ENCODE measurements at places on chromosomes 2 and 18.

- H3K27me3 ChIP-seq: no peaks in the 10 kb centered on the region
- no peak overlapping the region for H3K4me3 ChIP-seq
- DNase-seq: no peak
- peaks cover 27% of the 10 kb centered on the region for H3K36me3 ChIP-seq
- no peaks in the 10 kb centered on the region for H3K4me1 ChIP-seq
Measured at GRCh38 chr2:189477756-189478155, 36.5 kb downstream of the WDR75 start.

- no peaks in the 10 kb centered on the region for H3K36me3 ChIP-seq
- no peak overlapping the region for H3K27ac ChIP-seq
- DNase-seq: no peak
- no peak overlapping the region for H3K4me3 ChIP-seq
- peaks cover 11% of the 10 kb centered on the region for H3K4me1 ChIP-seq
Measured at GRCh38 chr2:97900806-97901205, 94.9 kb downstream of the TMEM131 start.

DNA sequence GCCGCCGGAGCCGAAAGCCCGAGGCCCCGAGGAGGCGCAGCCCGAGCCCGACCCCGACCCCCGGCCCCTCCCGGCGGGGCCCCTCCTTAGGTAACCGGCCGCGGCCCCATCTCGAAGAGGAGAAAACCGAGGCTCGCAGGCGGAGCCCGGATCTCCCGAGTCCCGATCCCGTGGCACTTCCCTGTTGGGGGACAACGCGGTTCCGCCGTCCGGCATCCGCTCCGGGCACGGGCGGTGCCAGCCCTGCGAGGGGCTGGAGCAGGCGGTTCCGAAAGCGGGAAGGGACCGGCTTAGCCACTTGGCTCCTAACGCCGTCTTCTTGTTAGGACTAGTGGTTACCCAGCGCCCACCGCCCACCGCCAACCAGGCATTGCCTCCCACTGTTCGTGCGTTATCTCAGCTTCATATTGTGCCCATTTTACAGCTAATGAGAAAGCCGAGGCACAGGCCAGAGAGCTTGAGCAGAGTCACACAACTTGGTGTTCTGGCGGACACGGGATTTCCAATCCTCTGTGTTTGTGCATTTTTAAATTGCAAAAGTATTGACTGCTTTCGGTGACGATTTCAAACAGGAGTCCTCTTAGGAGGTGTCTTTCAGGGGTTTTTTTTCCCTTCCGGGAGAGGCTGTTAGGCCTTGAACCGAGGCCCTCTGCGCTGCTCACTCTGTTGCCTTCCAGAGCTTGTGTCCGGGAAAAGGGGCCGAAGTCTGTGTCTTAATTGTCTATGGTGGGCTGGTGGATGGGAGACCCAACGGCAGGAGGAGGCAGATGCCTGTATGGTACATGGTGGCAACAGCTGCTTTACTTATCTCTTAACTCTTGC, 562 bp downstream of the CENPA start:
- H3K27me3 ChIP-seq: no peaks in the 10 kb centered on the region
- no peak for DNase-seq
- H3K4me1 ChIP-seq: peaks cover 6% of the 10 kb centered on the region
- peak overlapping the region; percentile 75 for H3K4me3 ChIP-seq
- peak overlapping the region; percentile 47 for H3K27ac ChIP-seq

DNA sequence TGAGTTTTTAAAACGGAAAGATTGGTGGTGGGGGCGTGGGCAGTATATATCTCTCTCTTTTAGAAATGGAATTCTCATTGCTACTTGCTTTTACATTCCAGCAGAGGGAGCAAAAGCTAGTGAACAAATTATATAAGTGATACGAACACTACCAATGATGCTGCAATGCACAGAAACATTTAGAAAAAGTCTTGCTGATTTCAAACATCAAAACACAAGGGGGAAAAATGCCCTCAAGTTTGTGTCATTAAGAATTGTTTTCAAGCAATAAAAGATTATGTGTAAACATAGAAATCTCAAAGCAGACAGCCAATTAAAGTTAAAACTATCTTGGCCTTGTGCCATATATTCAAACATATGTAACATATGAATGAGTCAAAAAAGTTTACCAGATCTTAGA, 296.3 kb upstream of the KCNJ3 start:
- no peaks in the 10 kb centered on the region for H3K27me3 ChIP-seq
- no peak overlapping the region for H3K27ac ChIP-seq
- H3K36me3 ChIP-seq: no peaks in the 10 kb centered on the region
- no peak overlapping the region for H3K4me3 ChIP-seq

DNA sequence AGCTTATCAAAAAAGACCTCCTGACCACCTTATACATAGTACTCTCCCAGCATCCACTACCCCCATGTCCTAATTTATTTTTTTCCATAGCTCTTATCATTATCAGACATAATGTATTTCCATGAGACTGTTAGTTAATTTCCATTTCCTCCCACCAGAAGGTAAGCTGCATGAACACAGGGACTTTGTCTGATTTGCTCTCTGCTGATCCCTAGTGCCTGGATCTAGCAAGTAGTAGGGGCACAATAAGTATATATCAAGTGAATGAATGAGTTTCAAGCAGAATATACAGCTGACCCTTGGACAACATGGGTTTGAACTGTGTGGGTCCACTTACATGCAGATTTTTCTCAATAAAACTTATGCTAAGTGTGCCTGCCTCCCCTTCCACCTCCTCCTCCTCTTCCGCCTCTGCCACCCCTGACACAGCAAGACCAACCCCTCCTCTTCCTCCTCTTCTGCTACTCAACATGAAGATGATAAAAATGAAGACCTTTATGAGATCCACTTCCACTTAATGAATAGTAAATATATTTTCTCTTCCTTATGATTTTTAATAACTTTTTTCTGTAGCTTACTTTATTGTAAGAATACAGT, 53.8 kb downstream of the CTAGE1 start:
- H3K4me1 ChIP-seq: no peaks in the 10 kb centered on the region
- DNase-seq: no peak
- H3K27me3 ChIP-seq: no peaks in the 10 kb centered on the region
- H3K36me3 ChIP-seq: no peaks in the 10 kb centered on the region
- no peak overlapping the region for H3K27ac ChIP-seq

DNA sequence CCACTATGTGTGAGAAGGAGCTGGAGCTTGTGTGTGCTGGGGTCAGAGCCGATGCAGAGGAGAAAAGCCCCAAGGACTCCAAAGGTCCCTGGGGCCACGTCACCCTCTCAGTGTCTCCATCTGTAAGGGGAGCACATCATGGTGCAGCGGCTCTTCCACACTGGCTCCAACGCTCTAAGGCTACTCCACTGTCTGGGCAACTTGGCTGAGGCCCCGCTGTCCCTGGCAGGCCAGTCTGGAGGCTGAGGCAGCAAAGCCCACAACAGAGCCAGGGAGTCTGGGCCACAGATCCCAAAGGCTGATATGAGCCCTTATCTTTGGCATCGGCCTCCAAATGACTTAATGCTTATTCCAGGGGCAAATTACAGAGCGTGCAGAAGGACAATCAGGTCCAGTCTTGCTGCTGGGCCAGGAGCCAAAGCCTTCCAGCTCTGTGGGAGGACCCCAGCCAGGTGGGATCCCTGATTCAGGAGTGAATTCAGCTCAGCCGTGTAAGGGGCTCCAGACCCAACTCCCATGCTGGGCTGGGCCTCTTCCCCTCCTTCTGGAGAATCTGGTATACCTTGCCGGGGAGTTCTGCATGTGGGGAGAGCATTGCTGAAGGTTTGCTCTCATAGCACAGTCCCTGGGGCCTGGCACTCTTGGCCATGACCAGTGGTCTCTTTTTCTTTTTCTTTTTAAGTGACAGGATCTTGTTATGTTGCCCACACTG, 1.8 kb upstream of the DUSP2 start:
- no peaks in the 10 kb centered on the region for H3K4me1 ChIP-seq
- H3K36me3 ChIP-seq: no peaks in the 10 kb centered on the region
- H3K27ac ChIP-seq: no peak overlapping the region

DNA sequence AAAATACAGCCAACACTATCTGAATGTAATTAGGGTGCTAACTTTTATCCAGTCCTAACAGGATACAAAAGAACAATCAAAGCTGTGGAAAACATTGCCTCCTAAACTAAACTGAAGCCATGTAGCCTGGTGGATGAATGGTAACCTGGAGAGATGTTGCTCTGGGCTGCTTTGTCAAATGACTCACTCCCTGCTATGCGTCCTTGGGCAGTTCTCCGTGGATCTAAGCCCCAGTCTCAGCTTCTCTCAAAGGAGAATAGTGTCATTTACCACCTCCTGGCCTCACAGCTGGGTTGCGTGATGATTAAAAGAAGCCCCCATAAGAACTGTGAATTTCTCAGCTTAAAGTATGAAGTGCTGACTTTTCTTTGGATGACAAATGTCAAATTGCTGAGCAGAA, 203.7 kb downstream of the ICOS start:
- DNase-seq: no peak
- H3K4me1 ChIP-seq: no peaks in the 10 kb centered on the region
- no peak overlapping the region for H3K27ac ChIP-seq
- H3K36me3 ChIP-seq: no peaks in the 10 kb centered on the region

- peaks cover 24% of the 10 kb centered on the region for H3K4me1 ChIP-seq
- peak overlapping the region; percentile 89 for H3K27ac ChIP-seq
- H3K4me3 ChIP-seq: no peak overlapping the region
- H3K36me3 ChIP-seq: no peaks in the 10 kb centered on the region
Measured at GRCh38 chr2:39568561-39569006, 97.1 kb upstream of the TMEM178A start.

DNA sequence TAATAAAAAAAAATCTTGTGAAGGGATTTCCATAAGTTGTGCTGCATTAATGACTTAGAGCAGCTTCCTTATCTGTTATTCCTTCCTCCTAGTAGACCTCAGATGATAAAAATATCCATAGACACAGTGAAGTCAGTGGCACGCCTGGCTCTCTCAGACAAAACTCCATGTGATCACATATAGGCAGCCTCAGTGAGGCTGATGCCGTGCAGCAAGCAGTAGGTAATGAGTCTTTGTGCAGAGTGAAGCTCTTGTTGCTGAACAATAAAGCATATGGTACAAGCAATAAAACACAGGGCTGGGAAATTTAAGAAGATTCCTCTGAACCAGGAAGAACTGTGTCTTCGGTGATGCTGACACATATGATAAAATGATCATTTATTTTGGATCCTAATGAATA, 102.7 kb downstream of the CSRNP3 start:
- no peak overlapping the region for H3K27ac ChIP-seq
- no peaks in the 10 kb centered on the region for H3K4me1 ChIP-seq
- no peaks in the 10 kb centered on the region for H3K36me3 ChIP-seq
- no peaks in the 10 kb centered on the region for H3K27me3 ChIP-seq
- no peak for DNase-seq

DNA sequence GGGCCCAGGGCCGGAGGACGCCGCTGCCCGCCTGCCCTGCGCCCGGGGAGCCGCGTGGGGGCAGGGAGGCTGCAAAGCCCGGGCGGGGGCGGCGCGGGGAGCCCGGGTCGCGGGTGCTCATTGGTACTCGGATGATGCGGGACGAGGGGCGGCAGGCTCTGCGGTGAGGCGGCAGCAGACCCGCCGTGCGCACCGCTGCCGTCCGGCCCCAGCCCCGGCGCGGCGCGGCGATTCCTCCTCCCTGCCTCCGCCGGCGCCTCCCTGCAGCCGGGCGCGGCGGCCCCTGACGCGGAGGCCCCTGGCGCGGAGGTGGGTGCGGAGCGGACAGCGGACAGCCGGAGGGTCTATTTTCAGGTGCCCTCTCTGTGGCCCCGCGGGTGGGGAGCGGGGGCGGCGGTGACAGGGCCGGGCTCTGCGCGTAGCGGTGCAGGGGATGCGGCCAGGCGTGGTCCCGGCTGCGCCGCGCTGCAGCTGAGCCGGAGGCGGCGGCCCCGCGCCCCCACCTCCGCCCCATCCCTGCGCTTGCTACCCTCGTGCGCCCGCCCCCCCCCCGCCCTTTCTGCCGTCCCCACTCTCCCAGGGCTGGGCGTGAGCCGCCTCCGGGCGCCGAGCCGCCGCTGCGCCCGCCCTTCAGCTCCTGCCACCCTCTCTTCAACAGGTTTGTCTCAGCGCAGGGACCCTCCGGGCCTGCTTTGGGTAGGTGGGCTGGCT, 640 bp downstream of the SPTBN1 start:
- no peaks in the 10 kb centered on the region for H3K36me3 ChIP-seq
- no peak for DNase-seq
- peak overlapping the region; percentile 55 for H3K27ac ChIP-seq
- H3K4me3 ChIP-seq: peak overlapping the region; percentile 94

- no peak overlapping the region for H3K27ac ChIP-seq
- H3K4me3 ChIP-seq: no peak overlapping the region
Measured at GRCh38 chr2:239763433-239764097, 261.6 kb downstream of the NDUFA10 start.

- H3K4me1 ChIP-seq: peaks cover 3% of the 10 kb centered on the region
- no peak for DNase-seq
- no peak overlapping the region for H3K27ac ChIP-seq
Measured at GRCh38 chr2:6791682-6792081, 74.0 kb downstream of the CMPK2 start.

DNA sequence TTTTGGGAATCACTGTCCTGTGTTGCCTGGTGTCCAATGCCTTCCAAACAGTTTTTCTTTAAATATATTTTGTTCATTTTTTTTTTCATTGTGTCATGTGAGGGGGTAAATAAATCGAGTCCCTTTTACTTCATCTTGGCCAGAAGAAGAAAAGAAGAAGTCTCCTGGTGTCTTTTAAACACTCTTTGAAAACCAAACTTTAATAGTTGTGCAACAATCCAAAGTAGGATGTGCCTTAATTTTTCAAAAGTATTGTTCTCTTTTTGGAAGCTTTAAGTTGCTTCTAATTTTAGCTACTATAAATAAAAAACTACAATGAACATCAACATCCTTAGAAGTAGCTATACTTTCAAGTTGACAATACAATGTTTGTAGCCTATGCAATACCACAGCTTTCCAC, 154.9 kb downstream of the ATAD2B start:
- DNase-seq: no peak
- H3K36me3 ChIP-seq: peaks cover 3% of the 10 kb centered on the region
- H3K27me3 ChIP-seq: no peaks in the 10 kb centered on the region
- no peak overlapping the region for H3K4me3 ChIP-seq

GRCh38 chr2:127448526-127448925, 30.3 kb downstream of the PROC start:
- no peak for DNase-seq
- H3K4me1 ChIP-seq: no peaks in the 10 kb centered on the region
- H3K27ac ChIP-seq: no peak overlapping the region
- no peak overlapping the region for H3K4me3 ChIP-seq

GRCh38 chr18:8858888-8859511, 153.6 kb downstream of the MTCL1 start:
- no peaks in the 10 kb centered on the region for H3K27me3 ChIP-seq
- no peak for DNase-seq
- peaks cover 16% of the 10 kb centered on the region for H3K4me1 ChIP-seq
- H3K4me3 ChIP-seq: no peak overlapping the region
- no peak overlapping the region for H3K27ac ChIP-seq
- H3K36me3 ChIP-seq: no peaks in the 10 kb centered on the region

DNA sequence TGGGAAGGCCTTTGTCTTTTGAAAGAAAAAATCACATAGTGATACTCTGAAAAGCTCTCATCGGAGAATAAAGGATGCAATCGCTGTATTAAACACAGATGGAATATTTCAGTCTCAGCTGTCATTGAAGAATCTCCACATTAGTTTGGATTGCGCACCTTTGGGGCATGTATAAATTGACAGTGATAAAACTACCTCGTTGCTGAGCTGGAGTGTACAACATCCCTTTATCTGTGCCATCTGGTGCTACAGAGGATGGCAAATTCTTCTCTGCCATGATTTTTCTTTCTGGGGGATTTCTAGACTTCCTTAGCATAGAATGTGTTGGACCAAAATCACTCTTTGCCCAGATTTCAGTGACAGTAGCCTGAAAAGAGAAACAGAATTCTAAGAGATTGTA, 185.3 kb downstream of the PARD3B start:
- no peaks in the 10 kb centered on the region for H3K27me3 ChIP-seq
- no peaks in the 10 kb centered on the region for H3K36me3 ChIP-seq
- no peak overlapping the region for H3K4me3 ChIP-seq
- H3K27ac ChIP-seq: no peak overlapping the region
- no peaks in the 10 kb centered on the region for H3K4me1 ChIP-seq
- no peak for DNase-seq

Data from RWPE2 (cell line).